Activated CD8-positive, alpha-beta T cell treated with anti-CD3 and anti-CD28 coated beads for 36 hours (primary cell): ENCODE measurements at places on chromosomes 6 and 20. TPM values are rescaled to one million over a fixed set of nuclear protein-coding genes. Genes with fewer than 3 reads are reported as not detected.

- DNase-seq: peak; percentile 63
- peaks cover 17% of the 10 kb centered on the region for H3K4me1 ChIP-seq
- H3K27me3 ChIP-seq: no peaks in the 10 kb centered on the region
- H3K4me3 ChIP-seq: peak overlapping the region; percentile 11
- H3K36me3 ChIP-seq: peaks cover 9% of the 10 kb centered on the region
These were observed 357.9 kb downstream of the FARS2 start for GRCh38 chr6:5619249-5619648.

- H3K27me3 ChIP-seq: no peaks in the 10 kb centered on the region
- H3K4me1 ChIP-seq: peaks cover 21% of the 10 kb centered on the region
- no peak overlapping the region for H3K4me3 ChIP-seq
- H3K27ac ChIP-seq: no peak overlapping the region
- no peak for DNase-seq
These were observed 76.2 kb upstream of the BACH2 start for GRCh38 chr6:90372885-90373284.

DNA sequence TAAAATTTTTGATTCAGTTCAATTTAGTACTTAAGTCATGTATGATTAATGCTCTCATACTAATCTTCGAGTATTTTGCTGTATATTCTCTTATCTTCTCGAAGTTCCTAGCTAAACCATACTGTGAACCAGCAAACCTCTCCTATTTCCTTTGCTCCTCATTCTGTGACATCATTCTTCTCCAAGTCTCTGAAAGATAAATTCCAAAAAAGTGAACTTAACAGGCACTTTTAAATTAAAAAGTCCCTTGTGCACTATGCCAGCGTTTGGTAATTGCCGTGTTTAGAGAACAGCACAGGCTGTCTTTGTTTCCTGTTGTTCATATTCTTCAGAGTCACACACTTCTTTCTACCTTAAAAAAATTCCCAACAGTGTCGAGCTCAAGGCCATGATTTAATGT, 188.4 kb upstream of the PHACTR1 start:
- peaks cover 22% of the 10 kb centered on the region for H3K27me3 ChIP-seq
- no peak for DNase-seq
- no peak overlapping the region for H3K27ac ChIP-seq
- H3K4me3 ChIP-seq: no peak overlapping the region
- H3K4me1 ChIP-seq: no peaks in the 10 kb centered on the region

DNA sequence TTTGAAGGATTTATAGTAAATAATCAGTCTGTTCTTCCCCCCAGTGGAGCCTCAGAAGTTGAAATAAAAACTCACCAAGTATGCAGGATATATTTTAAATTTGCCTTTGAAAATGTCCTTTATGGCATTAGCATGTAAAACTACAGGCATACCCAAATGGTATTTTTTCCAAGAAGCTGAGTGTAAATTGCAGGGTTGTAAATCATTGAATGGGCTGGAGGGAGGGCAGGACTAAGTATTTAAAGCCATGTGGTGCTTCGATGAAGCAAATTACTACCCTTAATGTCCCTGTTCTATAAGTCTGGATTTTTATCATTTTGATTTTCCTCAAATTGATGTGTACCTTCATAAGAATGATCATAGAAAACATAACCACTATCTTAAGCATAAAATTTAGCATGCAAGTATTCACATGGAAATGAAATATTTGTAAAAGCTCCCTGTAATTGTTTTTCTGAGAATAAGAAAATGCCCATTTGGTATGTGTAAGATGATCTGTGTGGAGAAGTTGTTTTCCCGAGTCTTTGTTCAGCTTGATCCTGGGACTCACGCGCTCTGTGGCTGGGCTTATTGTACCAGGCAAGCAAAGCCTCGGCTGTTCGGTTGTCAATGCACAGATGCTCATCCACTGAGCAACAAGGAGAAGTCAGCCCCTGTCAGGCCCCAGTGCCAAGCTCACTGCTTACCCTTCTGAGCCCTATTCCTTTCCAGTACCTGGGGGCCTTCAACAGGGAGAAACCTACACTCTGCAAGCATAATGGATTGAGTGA, 66.7 kb downstream of the CD164 start:
- H3K27ac ChIP-seq: no peak overlapping the region
- no peaks in the 10 kb centered on the region for H3K36me3 ChIP-seq
- no peak for DNase-seq
- no peak overlapping the region for H3K4me3 ChIP-seq
- no peaks in the 10 kb centered on the region for H3K4me1 ChIP-seq
- H3K27me3 ChIP-seq: no peaks in the 10 kb centered on the region

DNA sequence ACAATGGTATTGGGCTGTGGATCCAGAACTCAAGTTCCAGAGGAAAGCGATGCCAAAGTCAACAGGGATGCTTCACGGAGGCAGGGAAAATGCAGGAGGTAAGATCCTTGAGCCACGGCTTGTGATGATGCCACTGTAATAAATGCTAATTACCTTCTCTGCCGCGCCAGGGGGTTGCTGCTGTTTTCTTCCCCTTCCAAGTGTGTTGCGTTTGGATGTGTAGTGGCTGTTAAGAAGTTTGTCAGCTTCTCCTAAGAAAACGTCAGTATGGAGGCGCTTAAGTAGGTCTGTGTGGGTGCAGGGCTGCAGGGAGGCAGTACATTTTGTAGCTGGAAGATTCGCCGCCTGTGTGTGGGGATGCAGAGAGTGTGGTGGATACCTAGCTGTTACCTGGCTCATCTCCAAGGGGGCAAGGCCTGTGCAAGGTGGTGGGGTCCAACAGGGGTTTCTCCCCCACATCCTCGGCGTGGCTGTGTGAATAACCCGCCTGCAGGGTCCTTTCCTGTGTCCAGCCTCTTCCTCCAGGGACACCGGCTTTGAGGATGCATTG, 318.7 kb downstream of the CDH4 start:
- DNase-seq: no peak
- H3K27me3 ChIP-seq: no peaks in the 10 kb centered on the region

Gene COX4I2
- total RNA-seq: not detected

- H3K4me3 ChIP-seq: no peak overlapping the region
- DNase-seq: no peak
- H3K27ac ChIP-seq: no peak overlapping the region
- H3K4me1 ChIP-seq: no peaks in the 10 kb centered on the region
These were observed 4.5 kb upstream of the SPDEF start for GRCh38 chr6:34560366-34561226.

- H3K27ac ChIP-seq: peak overlapping the region; percentile 31
- peaks cover 12% of the 10 kb centered on the region for H3K36me3 ChIP-seq
- no peak for DNase-seq
- peaks cover 6% of the 10 kb centered on the region for H3K4me1 ChIP-seq
- H3K4me3 ChIP-seq: no peak overlapping the region
These were observed 5.7 kb upstream of the TNXB start for GRCh38 chr6:32114796-32115195.

Gene UNC5CL
- 2.6 TPM for total RNA-seq

DNA sequence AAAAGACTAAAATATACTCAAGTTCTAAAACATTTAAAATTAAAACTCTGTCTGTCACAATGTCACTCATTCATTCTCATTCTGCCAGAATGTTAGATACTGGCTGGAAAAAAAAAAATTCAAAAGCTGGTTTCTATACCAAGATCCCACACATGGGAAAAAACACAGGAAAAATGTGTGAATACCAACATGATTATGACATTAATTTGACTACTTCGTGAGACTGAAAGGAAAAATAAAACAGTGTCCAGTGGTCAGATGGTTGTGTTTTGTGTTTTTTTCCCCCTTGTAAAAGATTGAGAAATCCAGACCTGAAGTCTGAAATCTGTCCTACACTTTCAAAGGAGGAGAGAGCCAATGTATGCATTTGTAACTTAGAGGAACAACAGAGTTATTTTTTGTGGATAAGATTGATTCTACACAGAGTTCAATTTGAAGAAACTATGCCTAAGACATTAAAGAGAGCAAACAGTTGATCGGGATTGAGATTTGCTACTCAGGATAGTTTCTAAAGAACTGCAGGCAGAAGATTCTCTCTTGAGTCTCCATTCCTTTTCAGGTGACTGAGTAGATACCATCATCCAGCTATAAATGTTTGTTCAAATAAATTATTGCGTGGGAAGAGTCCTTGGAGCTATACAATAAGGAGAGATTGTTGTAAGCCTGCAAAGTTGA, 39.2 kb upstream of the TXLNB start:
- no peak overlapping the region for H3K27ac ChIP-seq
- H3K4me1 ChIP-seq: peaks cover 15% of the 10 kb centered on the region
- H3K36me3 ChIP-seq: no peaks in the 10 kb centered on the region
- no peak overlapping the region for H3K4me3 ChIP-seq
- H3K27me3 ChIP-seq: no peaks in the 10 kb centered on the region
- no peak for DNase-seq
